AG04449 (cell line): ENCODE measurements at places on chromosomes 4 and X.

GRCh38 chr4:41154814-41155177 lies 59.5 kb downstream of the APBB2 start:
- DNase-seq = no peak

GRCh38 chr4:110487873-110488272 lies 11.9 kb downstream of the ENPEP start:
- no peak for DNase-seq

- no peak for DNase-seq
These were observed 131.5 kb downstream of the PRSS12 start for GRCh38 chr4:118221227-118221800.

GRCh38 chr4:185682236-185682635 lies 129.8 kb downstream of the SORBS2 start:
- DNase-seq = peak; percentile 5

DNA sequence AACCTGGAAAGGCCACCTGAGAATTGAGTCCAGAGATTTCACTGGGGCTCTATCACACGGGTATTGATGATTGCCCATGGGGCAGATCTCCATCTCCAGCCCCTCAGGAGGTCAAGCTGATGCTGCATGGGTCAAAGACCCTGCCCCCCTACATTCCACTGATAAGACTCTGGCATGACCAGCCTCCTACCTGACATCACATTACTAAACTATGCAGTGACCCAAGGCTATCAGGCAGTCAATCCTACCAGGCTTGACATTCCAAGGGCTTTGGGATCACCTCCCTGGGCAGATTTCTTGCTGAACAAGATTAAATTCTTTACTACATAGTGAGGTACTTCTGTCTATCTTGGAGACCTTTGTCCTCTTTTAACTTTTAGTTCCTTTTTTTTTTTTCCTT lies 192.7 kb upstream of the STS start:
- no peak for DNase-seq

DNA sequence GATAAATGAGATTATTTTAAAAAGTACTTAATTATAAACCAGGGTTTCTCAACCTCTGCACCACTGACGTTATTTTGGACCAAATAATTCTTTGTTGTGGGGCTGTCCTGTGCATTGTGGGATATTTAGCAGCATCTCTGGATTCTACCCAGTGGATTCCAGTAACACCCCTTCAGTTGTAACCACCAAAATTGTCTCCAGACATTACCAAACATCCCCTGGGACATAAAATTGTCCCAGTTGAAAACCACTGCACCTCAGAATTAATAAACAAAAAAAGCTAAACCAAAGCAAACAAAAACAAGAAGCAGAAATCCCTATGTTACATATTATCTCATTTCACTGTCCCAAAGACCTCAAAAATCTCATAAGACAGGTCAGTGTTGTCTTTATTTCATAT lies 54.2 kb upstream of the GIMD1 start:
- no peak for DNase-seq

DNA sequence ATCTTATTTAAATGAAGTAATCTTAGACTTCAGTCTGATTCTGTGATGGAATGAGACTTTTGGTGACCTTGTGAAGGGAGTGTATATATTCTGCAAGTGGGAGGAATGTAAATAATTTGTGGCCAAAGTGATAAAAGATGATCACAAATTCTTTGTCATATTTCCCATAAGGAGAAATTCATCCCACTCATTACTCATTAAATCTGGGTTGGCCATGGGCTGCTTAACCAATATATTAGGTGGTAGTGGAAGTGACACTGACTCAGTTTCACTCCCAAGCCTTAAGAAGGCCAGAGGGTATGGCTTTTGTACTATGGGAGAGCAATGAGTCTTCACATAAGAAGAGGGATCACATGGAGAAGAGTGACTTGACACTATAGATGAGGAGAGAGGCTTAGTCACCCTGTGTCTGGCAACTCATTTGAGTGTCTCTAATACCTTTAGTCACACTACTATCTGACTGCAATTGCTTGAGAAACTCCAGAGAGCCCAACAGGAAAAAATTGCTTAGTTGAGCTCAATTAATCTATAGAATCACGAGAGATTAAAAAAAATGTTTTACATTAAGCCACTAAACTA lies 408.2 kb upstream of the PITX2 start:
- no peak for DNase-seq

- no peak for DNase-seq
These were observed 382.0 kb downstream of the GABRG1 start for GRCh38 chr4:45741897-45742296.

DNA sequence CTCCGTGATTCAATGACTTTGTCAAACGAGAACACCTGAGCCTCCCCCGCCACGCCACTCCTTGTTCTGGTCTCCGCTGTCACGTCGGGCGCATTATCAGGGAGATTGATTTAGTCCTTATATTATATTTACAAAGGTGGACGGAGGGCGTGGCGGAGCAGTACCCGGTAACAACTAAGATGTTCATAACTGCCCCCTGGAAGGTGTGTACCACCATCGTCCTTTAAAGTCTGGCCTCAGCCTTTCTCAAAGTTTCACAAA lies 284.2 kb downstream of the PACRGL start:
- DNase-seq = no peak

DNA sequence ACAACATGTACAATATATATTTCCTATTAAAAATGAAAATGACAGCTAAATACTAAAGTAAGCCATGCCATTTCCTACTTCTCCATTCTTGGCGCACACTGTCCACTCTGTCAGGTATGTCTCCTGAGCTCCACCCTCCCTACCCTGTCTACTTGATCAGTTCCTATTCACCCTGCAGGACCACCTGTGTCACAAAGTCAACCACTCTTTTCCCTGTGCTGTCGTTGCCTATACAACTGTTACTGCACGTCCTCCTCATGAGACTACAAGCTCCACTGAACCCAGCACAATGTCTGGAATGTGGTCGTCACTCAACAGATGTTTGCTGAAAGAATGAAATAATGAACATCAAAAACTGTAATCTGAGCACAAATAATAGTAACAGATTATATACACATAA lies 54.9 kb downstream of the SLC9A7 start:
- DNase-seq = no peak

- no peak for DNase-seq
These were observed 200.3 kb upstream of the NHS start for GRCh38 chrX:17174671-17175070.

DNA sequence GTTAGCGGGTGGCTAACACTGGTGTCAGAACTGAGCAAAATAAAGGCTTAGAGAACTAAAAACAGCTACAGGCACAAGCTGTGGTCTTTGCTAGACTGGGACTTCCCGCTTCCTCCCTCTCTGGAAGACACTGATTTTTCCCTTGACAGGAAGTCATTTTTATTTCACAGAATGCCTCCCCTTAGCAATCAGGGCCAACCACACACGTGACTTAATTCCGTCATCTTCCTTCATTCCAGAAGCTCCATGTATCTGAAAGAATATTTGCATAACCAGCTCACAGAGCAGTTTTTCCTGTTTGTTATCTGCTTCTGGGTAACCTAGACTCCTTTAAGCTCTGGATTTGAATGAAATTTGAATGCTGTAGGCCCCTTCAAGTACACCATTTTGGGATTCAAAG lies 327.5 kb upstream of the FRG1 start:
- no peak for DNase-seq

DNA sequence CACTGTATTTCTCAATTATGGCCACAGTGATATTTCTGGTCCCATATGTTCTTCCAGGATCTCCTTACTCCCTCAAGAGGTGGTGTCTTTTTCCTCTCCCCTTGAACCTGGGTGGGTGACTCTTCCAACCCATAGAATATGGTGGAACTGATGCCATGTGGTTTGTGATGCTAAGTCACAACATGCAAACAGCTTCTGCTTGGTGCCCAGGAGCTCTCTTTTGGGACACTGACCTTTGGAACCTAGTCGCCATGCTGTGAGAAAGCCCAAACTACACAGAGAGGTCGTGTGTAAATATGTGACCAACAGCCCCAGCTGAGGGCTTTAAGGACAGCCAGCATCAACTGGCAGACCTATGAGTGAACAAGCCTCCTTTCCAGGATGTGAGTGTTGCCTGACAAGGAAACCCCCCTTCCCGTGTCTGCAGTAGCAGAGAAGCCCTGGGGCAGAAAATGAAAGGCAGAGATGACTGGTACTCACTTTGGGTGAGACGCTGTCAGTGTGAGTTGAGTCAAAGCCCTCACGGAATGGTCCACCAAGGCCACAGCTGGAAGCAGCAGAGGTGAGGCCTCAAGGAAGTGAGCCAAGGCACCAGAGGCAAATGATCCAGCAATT lies 223.4 kb downstream of the BCOR start:
- DNase-seq = no peak

GRCh38 chr4:112509243-112510141 lies 6.5 kb downstream of the NEUROG2 start:
- no peak for DNase-seq

DNA sequence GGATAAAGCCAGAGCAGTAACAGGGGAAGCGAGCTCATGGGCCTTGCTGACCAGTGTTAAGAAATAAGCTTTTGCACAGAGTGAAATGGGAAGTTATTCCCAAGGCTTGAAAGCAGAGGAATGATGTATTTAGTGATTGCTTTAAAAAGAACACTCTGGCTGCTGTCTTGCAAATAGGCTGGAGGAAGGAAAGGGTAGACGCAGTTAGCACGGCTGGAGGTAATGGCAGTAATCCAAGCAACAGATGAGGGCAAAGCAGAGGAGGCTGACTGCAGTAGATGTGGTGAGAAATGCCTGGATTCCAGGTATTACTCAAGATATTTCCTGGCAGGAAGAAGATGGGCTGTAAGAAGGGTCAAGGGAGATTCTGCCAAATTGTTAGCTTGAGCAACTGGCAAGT lies 1342.3 kb upstream of the AGA start:
- no peak for DNase-seq

DNA sequence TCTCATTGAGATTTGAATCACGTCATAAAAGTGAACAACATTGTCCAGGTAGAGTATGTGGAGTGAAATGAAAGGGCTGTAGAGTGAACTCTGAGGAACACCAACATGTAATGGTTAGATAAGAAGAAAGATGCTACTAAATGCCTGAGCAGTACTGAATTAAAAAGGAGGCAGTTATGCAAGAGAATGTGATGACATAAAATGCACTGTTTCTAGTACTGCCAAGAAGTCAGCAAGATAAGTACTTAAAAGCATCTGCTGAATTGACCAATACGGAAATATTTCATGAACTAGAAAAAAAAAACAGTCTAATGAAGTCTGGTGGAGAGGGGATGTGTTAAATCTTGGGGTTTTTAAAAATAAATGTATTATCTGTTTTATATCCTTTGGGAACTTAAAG lies 583.8 kb upstream of the GALNT7 start:
- DNase-seq = no peak

DNA sequence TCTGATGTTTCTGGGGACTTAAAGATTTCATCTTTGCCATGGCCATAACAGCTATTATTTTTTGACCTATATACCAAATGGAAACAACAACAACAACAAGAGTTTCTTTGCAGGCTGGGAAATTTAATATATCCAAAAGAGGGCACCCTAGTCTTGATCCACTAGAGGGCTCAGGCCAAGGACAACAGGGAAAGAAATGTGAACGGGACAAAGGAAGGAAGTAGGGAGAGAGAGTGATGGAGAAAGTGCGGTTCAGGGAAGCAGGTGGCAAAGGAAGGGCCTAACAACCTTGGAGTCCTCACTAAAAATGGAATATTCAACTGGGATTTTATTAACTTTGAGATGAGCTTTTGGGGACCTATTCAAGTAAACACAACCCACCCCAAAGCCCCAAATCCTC lies 67.8 kb upstream of the SCML1 start:
- no peak for DNase-seq

GRCh38 chr4:150890246-150890645 lies 124.8 kb downstream of the LRBA start:
- no peak for DNase-seq

- DNase-seq = peak; percentile 76
These were observed 34.9 kb downstream of the ELOVL6 start for GRCh38 chr4:110163327-110164069.

- DNase-seq = no peak
These were observed 63.7 kb downstream of the SEC24D start for GRCh38 chr4:118772081-118772766.

DNA sequence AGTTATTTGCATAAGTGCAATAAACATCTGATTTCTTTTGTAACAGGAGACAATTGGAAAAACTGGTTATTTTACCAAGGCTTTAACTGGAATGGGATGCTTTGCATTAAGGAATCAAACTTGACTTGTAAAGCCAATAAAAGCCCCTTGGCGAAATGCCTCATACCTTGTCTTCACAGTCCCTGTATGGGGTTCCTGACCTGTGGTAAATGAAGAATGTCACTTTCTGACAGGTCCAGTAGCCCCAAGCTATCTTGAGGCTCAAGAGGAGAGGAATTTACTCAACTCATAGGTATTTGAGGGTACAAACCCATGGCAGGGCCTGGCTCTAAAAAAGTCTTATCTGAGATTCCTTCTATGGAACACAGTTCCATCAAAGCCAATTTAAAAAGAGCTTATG lies 78.0 kb downstream of the ACOX3 start:
- no peak for DNase-seq
